ENCODE measurements at places on chromosomes 12 and 14. TPM values are rescaled to one million over a fixed set of nuclear protein-coding genes. Genes with fewer than 3 reads are reported as not detected.

Gene NID2
- 8.2 TPM for total RNA-seq

Gene PNN
- 39.1 TPM for total RNA-seq

DNA sequence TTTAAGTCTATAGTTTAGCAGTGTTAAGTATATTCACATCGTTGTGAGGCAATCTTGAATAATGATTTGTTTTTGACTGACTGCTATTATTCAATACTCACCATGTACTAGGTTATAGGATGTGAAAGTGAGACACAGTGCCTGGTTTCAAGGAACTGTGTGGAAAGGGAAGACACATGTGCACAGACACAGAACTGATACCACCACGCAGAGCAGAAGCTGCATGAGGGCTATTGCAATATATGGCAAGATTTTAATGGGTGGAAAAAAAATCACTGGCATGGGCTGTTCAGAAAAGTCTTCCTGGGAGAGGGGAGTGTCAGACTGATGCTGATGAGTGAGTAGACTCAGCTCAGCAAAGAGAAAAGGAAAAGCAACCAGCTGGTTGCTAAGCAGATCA, 10.4 kb downstream of the SLC7A8 start:
- DNase-seq: no peak

- DNase-seq: no peak
Observed at GRCh38 chr14:92702441-92702918, 45.9 kb downstream of the LGMN start.

Gene CLEC4D
- total RNA-seq: under 0.01 TPM

DNA sequence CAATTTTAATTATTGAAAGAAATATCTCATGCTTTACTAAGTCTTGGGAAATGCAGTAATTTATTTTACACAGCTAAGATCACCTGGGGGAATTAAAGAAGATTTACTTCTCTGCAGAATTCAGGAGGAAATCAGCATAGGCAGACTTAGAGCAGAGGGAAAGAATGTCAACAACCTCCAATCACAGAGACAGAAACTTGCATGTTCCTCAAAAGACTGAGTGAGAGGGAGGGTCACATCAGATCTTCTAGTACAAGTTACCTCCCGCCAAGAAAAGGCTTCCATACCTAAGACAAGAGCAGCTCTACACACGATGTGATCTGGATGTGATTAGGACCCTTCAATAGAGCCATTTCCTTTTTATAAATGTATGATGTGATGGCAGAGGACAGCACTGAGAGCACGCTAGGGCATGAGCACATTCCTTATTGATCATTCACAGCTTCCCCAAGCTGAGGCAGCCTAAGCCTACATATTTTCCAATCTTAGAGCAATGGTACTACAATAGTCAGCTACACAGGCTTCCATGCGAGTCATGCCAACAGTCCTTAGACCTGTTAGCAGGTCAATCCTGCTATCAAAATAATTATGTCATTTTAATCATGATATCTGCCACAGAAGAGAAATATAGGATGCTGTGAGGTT, 403.3 kb downstream of the ETNK1 start:
- DNase-seq: no peak

- no peak for DNase-seq
Observed at GRCh38 chr12:42474391-42474790, 115.2 kb downstream of the PRICKLE1 start.

GRCh38 chr12:54561164-54561563, 11.8 kb downstream of the PDE1B start:
- DNase-seq: no peak

- DNase-seq: no peak
Observed at GRCh38 chr12:38502415-38502814, 185.8 kb downstream of the ALG10B start.

DNA sequence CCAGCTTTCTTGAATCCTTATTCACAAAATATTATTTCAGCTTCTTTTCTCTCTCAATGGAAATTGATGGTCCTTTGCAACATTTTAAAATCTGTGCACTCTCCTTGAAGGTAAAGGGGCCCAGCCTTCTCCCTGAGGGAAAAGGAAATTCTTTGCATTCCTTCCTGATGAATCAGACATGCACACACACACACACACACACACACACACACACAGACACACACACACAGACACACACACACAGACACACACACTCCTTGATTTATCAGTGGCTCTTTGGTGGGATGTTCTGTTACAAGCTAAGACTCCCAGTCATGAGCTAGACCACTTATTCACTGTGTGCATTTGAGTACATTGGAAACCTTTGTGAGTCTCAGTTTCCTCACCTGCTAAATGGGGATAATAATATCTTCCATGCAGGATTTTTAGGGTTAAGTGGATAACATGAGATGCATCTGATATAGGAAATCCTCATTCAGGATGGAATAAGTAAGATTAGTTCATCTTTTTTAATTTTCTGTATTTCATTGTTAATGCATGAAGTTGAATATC, 45.1 kb upstream of the HMGA2 start:
- DNase-seq: no peak

DNA sequence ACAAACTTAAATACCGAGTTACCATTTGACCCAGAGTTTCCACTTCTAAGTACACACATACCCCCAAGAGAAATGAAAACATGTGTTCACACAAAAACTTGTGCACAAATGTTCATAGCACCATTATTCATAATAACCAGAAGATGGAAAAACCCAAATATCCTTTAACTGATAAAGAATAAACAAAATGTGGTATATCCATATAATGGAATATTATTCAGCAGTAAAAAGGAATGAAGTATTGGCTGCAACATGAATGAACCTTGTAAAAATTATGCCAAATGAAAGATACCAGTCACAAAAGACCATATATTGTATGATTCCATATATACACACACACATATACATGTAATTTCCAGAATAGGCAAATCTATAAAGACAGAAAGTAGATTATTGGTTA, 116.4 kb downstream of the TAOK3 start:
- DNase-seq: no peak

Gene CLEC4C
- total RNA-seq: not detected

GRCh38 chr12:124687917-124688316, 120.5 kb upstream of the NCOR2 start:
- DNase-seq: peak; percentile 43

Gene FOXA1
- total RNA-seq: not detected

DNA sequence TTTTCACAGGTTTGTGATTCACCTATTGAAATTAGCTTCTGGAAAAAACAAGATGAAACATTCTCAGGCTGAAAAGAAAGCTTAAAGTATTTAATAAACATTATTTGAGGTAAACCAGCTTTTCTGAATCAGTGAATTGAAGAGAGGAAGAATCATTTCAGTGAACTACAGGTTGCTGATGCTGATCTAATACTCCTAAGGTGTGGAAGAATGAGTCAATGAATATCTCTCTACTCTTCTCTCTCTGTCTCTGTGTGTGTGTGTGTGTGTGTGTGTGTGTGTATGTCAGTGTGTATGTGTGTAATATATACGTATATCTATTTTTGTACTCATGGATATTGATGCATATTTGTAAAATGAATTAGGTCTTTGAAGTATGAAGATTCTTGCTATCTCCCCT, 312.2 kb downstream of the SSPN start:
- DNase-seq: no peak

DNA sequence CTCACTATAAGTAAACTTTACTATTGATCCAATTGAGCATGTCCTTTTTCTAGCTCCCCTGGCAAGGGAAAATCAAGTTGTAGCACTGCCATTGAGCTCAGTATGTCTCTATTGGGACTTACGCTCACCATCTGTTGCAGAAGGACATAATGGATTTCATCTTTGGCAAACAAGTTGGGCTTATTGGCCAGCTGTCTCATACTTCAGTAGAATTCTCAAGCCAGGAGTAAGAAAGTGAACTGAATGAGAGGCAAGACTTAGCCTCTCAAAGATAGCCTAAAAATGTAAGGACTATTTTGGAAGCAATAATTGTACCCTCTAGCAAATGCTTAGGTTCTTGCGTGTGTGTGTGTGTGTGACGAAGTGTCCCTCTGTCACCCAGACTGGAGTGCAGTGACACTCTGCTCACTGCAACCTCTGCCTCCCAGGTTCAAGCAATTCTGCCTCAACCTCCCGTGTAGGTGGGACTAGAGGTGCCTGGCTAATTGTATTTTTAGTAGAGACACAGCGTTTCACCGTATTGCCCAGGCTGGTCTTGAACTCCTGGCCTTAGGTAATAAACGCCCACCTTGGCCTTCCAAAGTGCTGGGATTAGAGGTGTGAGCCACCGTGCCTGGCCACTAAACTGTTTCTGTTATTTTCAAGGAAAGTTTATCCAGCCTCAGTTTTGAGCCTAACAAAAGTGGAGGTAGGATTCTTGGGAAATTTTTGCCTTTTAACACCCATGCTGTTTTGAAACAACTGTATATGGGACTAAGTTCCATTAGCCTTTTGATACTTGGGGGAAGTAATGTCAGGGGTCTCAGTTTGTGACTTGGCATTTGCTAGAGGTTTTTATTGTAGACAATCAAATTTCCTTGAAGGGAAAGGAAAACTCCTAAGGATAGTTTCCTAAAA, 7.0 kb downstream of the HNRNPA1 start:
- no peak for DNase-seq
